ENCODE measurements at places on chromosomes 6 and 20. TPM values are rescaled to one million over a fixed set of nuclear protein-coding genes. Genes with fewer than 3 reads are reported as not detected.
A peak's percentile ranks its signal among the peaks of the same experiment; 100 is the strongest.

Gene ZSCAN12
- 10.7 TPM for total RNA-seq

- peaks cover 90% of the 10 kb centered on the region for H3K36me3 ChIP-seq
- DNase-seq = no peak
- H3K4me1 ChIP-seq = peaks cover 4% of the 10 kb centered on the region
- H3K27me3 ChIP-seq = no peaks in the 10 kb centered on the region
- no peak overlapping the region for H3K4me3 ChIP-seq
Measured at GRCh38 chr20:35714127-35714526, 14.9 kb downstream of the ROMO1 start.

GRCh38 chr6:17165383-17165782 is 63.5 kb downstream of the STMND1 start:
- H3K27ac ChIP-seq = no peak overlapping the region
- no peaks in the 10 kb centered on the region for H3K36me3 ChIP-seq
- no peak for DNase-seq
- no peaks in the 10 kb centered on the region for H3K4me1 ChIP-seq

DNA sequence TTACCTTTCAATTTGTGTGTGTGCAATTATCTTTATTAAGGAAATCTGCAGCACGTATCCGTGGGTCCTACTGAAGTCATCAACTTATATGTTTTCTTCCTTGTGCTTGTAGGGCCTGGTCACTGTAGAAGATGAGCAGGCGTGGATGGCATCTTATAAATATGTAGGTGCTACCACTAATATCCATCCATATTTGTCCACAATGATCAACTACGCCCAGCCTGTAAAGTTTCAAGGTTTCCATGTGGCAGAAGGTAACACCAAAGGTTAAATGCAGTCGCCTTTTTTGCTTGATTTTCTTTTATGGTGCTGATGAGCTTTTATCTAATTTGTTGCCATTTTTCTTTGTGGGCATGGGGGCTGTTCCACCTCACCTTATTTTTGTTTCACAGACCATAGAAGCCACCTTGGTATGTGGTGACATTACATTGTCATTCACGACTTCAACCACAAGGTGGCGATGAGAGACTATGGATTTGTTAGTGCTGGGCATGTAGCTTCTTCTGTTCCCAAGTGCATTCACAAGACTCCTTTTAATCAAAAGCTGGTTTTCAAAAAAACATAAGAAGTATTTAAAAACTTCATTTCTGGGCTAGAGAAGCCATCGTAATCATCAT is 106.5 kb upstream of the LAMP5 start:
- no peaks in the 10 kb centered on the region for H3K27me3 ChIP-seq
- H3K4me3 ChIP-seq = no peak overlapping the region
- no peaks in the 10 kb centered on the region for H3K36me3 ChIP-seq
- peak; percentile 77 for DNase-seq
- H3K27ac ChIP-seq = peak overlapping the region; percentile 59

DNA sequence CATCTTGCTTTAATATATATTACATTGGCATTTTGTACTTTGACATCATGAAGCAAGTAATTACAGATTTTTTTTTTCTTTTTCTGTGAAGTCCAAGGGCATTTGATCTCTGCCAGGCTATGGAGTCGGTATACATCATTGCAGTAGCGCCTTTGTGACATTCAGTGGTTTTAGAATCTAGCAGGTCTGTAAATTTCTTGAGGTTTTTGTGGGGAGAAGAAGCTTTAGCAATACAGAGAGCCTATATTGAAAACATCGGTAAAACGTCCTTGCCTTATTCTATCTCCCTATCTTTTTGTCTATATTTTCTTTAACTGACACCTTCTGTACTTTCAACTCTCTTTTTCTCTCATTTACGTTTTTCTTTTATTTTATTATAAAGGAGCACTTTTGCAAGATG is 47.2 kb downstream of the DUSP22 start:
- H3K27me3 ChIP-seq = no peaks in the 10 kb centered on the region
- no peaks in the 10 kb centered on the region for H3K36me3 ChIP-seq
- H3K4me1 ChIP-seq = no peaks in the 10 kb centered on the region
- no peak overlapping the region for H3K27ac ChIP-seq

- no peak overlapping the region for H3K4me3 ChIP-seq
- DNase-seq = no peak
- no peak overlapping the region for H3K27ac ChIP-seq
Measured at GRCh38 chr6:110043366-110043994, 65.4 kb downstream of the GPR6 start.

- no peak for DNase-seq
- no peaks in the 10 kb centered on the region for H3K4me1 ChIP-seq
Measured at GRCh38 chr20:43579861-43580793, 10.6 kb upstream of the IFT52 start.

DNA sequence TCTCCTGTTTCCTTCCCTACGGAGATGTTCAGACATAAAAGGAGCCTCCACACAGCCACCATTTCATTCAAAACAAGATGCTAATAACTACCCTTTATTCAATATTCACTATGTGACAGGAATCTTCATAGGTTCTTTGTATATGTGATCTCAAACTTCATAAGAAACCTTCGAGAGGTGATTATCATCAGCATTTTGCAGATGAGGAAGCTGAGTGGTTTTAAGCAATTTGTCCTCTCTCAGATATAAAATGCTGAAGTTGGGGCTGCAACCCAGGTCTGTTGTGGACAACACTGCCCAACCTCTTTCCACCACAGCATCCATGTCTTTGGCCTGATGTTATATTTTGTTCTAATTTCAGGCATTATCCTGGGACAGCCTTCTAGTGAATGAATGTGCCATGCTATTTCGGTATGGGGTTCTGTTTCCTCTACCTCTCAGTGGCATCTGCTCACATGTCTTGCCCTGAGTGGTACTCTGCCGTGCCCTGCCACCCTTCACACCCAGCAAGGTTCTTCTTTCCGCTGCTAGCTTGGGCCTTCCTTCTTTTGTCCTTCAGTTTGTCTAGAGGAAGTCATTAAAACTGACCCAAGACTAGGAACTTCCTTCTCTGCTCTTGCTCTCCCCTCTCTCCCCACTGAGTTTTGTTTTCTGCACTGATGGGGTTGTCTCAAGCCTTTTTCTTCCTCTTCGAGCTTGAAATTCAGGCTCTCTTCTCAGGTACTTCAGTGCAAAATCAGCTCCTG is 300.9 kb upstream of the PRDM1 start:
- no peak overlapping the region for H3K27ac ChIP-seq
- H3K36me3 ChIP-seq = no peaks in the 10 kb centered on the region

GRCh38 chr20:35939264-35939663 is 15.0 kb downstream of the SCAND1 start:
- no peak for DNase-seq
- H3K27ac ChIP-seq = no peak overlapping the region

DNA sequence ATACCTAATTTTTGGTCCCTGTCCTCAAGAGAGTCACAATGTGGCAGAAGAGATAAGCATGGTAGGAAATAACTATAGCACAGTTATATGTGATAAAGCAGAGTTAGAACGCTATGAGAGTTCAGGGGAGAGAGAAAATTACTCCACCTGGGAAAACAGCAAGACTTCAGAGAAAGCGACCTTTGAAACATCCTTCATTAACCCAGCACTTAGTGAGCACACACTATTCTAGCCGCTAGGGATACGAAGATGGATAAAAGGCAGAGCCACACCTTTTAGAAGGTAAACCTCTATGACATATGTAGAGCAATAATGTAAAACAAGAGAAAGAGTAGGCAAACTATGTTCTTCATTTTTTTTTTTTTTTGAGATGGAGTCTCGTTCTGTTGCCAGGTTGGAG is 264.3 kb downstream of the PTPRK start:
- H3K4me3 ChIP-seq = no peak overlapping the region
- no peak overlapping the region for H3K27ac ChIP-seq
- H3K36me3 ChIP-seq = no peaks in the 10 kb centered on the region
- no peaks in the 10 kb centered on the region for H3K4me1 ChIP-seq

DNA sequence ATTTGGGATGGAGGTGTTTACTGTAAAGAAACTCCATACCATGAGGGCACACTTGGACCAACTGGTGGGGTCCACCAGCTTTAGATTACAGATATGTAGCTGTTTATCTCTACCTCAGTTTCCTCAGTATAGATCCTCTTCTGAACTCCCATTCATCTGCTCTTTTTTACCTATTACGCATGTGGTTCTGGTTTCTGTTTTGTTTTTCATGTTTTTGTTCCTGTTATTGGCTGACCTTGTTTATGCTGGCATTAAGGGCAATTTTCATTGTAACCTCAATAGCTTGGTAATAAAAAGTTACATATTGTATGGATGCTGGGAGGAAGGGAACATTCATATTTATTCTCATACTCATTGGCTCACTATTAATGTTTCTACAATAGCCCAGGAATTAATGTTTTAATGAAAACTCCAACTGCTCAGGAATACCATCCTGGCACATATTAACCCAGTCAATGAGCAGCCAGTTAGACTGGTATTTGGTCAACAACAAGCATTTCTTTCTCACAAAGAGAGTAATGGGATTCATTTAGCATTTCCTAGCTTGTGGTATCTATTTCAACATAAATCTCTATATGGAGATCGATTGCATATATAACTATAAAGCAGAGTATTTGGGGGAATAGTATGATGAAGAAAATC is 83.8 kb upstream of the FAM184A start:
- H3K4me3 ChIP-seq = no peak overlapping the region
- no peaks in the 10 kb centered on the region for H3K27me3 ChIP-seq
- H3K36me3 ChIP-seq = no peaks in the 10 kb centered on the region
- no peaks in the 10 kb centered on the region for H3K4me1 ChIP-seq

DNA sequence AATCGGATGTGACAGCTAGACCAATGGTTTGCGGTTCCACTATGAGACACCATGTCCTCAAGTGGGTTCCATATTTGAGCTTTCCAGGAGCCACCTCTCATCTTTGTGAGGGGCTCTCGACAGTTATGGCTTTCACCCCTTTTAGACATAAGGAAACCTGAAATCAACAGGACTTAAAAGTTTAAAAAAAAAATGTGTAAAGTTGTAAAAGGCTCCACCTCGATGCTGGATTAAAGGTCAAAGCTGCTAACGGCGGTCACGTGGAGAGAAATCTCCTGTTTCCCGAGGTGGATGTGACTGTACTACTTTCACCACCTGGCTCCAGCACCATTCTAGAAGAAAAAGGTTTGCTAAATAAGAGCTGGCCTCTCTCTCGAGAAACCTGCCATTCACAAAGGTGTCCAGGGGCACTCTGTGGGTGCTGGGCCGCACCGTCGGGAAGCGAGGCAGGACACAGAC is 542 bp downstream of the ATP5F1E start:
- no peaks in the 10 kb centered on the region for H3K27me3 ChIP-seq
- H3K27ac ChIP-seq = peak overlapping the region; percentile 74
- no peak for DNase-seq
- H3K4me1 ChIP-seq = peaks cover 29% of the 10 kb centered on the region
- H3K36me3 ChIP-seq = peaks cover 40% of the 10 kb centered on the region
